ENCODE measurements at places on chromosomes 7 and 10.

GRCh38 chr10:129361676-129362376, 105.2 kb upstream of the MGMT start:
- DNase-seq = no peak

DNA sequence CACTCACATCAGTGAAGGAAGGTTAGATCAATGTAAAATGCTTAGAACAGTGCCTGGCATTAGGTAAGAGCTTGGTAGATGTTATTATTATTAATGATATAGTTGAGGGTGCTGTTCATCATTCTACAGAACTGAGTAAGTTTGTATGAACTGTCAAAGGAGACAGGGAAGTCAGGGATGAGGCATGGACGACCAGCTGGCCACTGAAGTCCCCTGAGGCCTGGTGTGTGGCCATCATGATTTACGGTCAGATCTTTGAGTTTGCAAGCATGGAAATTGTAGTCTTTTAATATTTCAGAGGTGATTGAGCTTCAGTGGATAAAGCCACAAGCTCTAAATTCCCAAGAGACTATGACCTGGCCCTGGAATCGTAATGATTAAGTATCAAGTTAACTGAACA, 6.9 kb downstream of the ARMC3 start:
- DNase-seq = no peak

GRCh38 chr7:44438816-44439215, 51.6 kb downstream of the NUDCD3 start:
- DNase-seq = no peak

DNA sequence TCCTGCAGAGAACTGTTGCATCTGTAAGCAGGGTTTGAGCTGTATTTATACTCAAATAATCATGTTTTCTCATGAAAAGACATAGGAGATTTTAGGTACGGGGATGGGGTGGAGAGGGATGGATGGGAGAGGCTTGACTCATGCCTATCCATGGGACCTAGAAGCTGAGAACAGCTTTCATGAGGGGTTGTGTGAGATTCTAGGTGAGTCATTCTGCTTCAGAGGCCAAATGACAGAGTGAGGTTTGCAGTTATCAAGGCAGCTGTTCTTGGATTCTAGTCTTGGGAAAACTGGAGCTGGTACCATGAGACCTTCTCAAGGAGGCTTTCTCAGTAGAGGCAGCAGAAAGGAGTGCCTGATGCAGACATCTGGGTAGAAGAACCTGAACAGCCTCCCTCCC, 746.9 kb downstream of the TYW1 start:
- no peak for DNase-seq

DNA sequence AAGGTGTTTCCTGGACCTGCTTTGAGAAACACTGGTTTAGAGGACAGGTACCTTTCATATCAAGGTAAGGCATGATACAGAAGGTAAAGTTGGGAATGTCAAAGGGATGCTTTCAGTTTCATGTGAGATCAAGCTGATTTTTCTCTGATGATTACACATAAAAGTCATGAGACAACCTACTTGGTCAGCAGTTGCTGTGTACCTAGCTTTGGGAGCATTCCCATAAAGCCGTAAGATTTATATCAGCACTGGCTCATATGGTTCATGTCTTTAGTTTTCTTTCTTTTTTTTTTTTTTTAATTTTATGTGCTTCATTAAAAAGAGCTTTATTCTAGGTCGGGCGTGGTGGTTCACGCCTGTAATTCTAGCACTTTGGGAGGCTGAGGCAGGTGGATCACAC, 265.3 kb upstream of the LRGUK start:
- DNase-seq = no peak

DNA sequence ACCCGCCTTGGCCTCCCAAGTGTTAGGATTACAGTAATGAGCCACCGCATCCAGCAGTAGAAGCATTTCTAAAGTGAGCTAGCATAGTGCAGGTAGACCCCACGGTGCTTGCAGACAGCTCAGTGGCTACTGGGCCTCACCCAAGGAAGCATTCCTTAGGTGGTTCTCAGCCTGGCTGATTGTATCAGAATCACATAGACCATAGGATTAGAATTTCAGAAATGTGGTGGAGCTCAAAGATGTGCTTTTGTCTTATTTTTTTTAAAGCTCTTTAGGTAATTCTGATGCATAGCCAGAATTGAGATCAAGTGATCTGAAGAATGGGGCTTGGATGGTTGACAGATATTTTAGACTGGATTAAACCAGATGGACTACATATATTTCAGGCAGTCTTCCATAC, 10.9 kb downstream of the ANLN start:
- DNase-seq = no peak

DNA sequence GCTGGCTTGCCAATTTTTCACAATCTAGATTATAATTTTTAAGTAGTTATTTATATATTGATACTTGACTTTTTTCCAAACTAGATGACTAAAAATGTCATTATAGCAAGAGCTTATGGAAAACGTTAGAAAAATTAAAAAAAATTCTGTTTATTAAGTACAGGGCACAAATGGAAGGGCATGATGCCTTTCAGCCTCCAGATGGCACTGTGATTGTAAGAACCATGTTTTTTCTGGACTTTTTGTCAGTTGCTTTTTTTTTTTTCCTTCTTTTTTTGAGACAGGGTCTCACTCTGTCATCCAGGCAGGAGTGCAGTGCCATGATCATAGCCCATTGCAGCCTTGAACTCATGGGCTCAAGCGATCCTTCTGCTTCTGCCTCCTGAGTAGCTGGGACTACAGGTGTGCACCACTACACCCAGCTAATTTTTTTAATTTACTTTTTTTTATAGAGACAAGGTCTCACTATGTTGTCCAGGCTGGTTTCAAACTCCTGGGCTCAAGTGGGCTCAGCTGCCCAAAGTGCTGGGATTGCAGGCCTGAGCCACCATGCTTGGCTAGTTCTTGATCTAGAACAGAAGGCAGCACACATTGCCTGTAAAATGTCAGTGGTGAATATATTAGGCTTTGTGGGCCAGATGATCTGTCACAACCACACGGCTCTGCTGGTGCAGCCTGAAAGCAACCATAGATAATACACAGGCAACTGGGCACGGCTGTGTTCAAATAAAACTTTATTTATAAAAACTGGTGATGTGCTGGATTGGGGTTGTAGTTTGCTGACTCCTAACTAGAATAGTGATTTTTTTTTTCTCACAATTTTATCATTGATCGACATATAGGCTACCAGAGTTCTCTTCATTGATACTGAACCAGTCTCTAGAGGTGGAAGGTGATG, 27.4 kb downstream of the UCMA start:
- DNase-seq = peak; percentile 3

DNA sequence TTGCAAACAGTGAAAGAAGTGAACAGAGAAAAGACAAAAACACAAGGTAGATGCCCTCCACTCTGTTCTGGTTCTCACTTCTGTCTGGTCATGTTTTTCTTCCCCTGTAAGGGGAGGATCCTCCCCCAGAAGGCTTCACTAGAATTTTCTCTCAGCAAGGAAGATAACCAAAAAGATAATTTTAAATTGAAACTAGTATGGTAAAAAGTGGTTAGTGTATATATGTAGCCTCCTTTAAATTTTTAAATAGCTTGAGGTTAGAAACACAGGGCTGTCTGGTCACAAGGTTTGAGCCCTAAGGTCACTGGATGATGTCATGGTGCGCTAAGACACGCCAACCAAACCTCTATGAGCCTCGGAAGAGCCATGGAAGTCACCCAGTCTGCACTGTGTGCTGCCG, 5.6 kb upstream of the PKD1L1 start:
- DNase-seq = no peak

DNA sequence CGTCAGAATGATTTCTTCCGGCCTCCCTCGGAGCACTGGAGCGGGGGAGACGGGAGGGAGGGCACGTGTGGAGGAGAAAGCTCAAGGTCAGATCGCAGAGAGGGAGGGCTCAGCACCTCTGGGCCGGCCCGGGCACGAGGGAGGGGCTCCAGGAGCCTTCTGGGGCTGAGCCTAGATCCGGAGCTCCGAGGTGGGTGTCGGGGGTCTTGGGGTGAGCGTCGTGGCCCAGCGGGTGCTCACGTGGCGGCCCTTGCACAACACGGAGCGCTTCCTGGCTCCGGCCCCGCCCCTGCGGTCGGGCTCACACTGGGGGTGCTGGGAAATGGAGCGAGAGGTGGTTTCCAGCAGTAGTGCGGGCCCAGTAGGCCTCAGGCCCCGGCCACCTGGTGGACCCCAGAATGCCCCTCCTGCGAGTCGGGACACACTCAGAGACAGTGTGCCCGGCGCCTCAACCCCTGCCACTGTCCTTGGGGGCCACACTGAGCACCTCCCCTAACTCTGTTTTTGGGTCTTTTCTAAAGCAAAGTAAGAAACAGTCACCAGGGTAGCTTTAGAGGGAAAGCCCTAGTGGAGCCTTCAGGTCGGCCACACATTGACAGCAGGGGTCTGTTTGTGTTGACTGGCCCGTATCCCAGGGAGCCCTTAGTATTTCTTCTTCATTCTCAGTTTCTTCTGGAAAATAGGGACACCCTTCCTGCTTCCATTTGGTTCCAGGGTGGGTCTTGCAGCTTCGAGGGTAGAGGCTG, 798 bp downstream of the PPIF start:
- DNase-seq = peak; percentile 82

DNA sequence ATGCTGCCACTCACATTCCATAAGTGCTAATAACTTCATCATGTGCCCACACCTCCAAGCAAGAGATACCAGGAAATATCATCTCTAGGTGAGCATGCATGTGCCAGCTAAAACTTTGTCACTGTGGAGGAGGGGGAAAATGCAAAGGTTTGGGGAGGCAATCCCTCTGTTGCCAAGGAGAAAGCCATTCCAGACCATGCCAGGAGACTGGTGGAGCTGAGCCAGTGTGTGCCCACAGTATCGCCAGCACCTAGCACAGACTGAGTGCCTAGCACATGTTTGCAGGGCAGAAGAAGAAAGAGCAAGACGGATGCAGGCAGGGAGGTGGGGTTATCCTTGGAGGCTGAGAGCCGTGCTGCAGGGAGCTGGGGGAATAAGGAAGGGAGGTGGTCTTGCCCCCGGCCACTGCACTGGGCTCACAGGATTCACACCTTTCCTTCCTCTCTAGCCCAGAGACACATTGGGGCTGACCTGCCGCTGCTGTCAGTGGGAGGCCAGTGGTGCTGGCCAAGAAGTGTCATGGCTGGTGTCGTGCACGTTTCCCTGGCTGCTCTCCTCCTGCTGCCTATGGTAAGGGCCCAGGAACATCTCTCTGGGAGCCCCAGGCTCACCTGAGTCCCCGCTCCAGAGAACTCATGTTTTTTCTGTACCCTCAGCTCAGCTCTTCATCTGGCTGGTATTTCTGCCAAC, 10.8 kb downstream of the ADCYAP1R1 start:
- no peak for DNase-seq

- DNase-seq = no peak
These were observed 67.2 kb downstream of the THNSL1 start for GRCh38 chr10:25083546-25084111.

DNA sequence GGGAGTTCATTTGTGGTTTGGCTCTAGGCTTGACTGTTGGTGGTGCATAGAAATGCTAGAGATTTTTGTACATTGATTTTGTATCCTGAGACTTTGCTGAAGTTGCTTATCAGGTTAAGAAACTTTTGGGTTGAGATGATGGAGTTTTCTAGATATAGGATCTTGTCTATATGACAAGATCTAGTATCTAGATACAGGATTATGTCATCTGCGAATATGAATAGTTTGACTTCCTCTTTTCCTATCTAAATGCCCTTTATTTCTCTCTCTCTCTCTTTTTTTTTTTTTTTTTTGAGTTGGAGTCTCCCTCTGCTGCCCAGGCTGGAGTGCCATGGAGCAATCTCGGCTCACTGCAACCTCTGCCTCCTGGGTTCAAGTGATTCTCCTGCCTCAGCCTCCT, 62.9 kb downstream of the MGAM2 start:
- DNase-seq = no peak

DNA sequence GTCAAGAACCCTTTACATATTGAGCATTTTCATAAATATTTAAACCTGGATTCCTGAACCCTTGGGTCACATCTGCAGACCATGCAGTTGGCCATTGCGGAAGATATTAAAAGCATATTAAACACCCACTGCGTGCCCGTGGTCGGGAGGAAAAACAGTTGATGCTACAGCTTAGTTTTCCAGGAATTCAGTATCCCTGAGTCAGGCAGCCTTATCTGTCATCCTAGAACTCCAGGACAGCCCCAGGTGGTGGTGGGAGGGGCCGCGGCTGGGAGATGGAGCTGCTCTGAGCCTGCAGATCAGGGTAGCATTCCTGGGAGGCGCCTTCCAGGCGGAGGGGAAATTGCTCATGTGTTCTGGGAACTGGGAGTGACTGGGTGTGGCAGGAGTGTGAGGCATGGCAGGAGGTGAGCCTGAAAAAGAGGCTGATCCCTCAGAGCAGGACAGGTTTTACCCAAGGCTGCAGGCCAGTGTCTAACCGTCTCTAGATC, 222.9 kb upstream of the SH2B2 start:
- DNase-seq = no peak
